ENCODE measurements at places on chromosomes 2 and 18.

GRCh38 chr2:101622210-101623030, 75.1 kb upstream of the MAP4K4 start:
- no peak for DNase-seq

DNA sequence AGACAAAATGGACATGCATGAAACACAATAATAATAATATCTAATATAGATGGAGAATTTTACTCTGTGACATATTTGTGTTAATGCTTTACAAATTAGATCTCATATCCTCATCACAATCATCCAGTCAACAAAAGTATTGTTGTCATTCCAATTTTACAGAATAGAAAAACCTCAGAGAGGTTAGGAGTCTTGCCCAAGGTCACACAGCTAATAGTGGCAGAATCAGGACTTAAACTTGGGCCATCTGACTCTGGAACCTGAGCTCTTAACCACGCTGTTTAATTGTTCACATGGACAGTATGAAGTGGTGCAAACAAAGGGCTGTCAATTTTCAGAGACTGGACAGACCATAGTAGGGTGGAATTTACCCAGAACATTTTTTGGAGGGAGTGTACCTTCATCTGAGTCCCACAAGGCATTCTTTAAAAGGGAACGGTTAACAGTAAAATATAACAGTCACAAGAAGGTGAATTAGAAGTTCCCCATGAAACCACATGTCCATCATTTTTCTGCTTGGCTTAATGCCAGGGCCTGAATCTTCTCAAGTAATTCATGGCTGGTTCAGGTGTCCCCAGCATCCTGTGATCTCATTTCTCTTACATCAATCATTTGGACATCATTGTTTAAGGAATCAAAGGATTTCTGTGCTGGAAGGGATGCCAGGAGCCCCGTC, 35.4 kb upstream of the CCDC93 start:
- DNase-seq, result no peak

GRCh38 chr2:197237291-197238042, 73.1 kb downstream of the ANKRD44 start:
- no peak for DNase-seq

DNA sequence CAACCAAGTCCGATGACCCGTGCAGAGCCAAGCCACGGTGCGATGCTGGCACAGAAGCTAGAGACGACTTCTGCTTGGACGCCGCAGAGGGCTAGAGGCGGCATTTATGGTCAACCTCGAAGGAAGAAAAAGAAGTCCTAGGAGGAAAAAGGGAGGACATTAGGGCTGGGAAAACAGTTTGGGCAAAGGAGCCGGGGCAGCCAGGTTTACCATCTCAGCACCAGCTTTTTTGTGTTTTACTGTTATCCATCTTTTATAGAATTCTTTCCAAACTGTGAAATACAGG, 643 bp upstream of the DTNB start:
- no peak for DNase-seq

DNA sequence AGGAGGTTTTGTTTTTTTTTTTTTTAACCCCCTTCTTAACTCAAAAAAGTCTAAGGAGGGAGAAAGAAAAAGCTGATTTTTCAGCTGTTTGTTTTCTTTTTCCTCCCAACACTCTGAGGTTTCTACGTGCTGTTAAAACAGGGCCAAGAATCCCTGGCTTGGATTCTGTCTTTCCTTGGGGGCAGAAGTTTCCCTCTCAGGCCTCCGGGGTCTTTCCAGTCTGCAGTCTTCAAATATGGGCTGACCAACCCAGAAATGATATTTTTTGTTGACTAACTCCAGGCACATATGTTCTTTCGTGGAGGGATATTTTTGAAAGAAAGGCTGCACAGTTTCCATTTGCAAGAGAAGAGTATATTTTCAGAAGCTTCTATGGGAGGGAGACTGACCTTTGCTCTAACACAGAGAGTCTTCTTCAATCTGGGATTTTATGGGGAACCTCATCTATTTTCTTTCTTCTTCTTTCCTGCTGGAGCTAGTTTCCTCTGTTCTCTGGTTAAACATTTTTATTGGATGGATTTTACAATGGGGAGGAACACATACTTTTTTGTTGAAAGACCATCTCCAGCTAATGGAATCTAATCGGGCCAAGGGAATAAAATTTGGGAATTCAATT, 93.3 kb upstream of the SPRED2 start:
- no peak for DNase-seq

DNA sequence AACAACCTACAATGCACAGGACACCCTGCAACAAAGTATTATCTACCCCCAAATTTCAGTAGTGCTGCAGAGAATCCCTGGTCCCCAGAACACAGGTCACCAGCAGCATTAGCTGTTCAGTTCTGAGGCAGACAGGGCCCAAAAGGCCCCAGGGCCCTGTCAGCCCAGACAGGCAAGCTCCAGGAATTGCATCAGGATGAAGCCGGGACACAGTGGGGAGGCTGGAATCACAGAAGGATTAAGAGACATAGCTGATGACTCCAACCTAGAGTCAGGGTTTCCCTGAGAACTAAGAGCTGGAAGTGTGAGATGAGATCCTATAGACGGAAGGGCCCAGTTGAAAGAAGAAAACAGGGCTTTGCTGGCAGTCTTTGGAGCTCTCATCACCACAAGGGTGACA, 148.1 kb downstream of the GALNT14 start:
- no peak for DNase-seq

DNA sequence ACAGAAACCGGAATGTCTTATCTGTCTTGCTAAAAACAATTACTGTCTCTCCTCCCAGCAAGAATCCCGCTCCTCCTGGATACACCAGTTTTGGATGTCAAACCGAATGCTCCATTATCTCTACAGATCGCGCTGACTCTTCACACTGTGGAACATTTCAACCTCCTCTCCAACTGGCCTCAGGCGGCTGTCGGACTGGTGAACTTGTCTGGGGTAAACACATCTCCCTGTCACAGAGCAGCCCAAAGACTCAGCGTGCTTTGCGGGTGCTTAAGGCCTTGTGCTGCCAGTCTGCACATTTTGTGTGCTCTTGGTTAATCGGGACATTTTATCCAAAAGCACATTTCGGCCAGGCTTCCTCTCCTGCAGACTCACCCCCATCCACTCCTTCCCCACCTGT, 173.1 kb downstream of the ICOS start:
- no peak for DNase-seq

DNA sequence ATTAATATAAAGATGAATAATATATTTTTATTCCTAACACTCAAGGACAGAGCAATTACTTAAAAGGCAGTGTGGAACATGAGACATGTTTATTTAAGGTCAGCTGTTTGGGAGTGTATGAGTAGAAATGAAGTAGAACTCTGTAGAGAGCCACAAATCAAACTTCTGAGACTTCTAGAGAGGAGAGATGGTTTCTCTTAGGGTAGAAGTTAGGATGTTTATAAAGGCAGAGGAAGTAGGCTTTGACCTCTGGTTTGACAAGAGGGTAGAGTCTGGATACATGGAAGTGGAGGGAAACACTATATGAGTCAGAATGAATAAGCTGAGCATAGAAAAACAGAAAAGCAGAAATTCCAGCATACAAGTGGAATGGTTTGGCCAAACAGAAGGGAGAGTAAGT, 262.1 kb upstream of the KLHL14 start:
- DNase-seq, result no peak

DNA sequence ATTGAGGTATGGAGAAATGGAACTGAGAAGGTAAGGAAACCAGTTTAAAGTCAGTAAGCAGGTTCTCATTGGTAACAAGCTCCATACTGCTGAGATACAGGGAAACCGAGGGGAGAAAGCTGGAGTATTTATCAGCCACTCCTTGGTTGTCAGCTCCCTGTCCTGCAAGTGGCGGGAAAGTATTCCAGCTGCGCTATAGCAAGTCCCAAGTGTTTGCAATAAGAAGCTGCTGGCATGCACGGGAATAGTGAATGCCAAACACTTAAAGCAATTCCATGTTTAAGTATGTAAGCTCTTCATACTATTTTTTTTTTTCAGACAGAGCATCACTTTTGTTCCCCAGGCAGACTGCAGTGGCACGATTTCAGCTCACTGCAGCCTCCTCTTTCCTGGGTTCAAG, 1601.1 kb downstream of the SUCLG1 start:
- DNase-seq, result no peak

DNA sequence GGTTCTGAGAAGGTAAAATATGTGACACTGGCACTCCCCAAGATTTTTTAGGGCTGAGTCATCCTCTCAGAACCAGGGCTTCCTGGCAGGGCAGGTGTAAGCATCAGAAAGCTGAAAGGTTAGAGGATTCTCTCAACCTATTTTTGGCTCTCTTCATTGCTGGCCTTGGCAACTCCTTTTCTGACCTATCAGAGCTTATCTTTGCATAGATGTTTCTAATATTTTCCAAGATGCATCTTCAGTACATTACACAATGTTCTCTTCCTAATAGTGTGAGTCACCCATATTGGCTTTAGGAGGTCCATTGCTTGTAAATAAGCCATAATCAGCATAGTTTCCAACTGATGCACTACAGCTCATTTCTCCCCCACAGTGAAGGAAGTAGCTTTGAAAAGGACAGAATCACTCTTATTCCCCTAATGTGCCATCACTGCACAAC, 2008.4 kb upstream of the PIK3C3 start:
- DNase-seq, result no peak

- DNase-seq, result peak; percentile 93
Observed at GRCh38 chr2:219571311-219572236, at the start of gene OBSL1. Gene OBSL1 (minus strand): TSS chr2:219571539. CDS start chr2:219571232, 307 bp downstream.
